NCI-H774 (cell line): ENCODE measurements at places on chromosomes 7 and 10.

DNA sequence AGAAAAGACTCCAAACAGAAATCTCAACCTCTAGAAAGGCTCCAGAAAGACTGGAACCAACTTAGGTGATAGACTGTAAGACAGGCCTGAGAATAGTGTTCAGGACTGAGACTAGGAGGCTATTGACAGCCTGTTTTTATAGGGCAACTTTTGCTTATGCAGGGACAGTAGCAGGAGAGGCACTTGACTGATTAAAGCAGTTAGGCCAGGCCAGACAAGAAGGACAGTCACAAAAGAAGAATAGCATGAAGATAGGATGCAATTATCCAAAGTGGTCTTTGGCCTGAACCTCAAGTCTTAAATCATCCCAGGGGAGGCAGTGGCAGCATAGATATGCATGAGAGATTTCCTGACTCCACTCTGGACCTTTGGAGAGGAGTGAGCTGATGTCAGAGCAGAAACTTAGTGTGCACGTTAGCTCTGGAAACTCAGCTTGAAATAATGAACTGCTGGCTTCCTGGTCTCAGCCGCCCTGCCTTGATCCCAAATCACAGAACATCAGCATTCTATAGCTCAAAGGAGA is 290.6 kb downstream of the SORCS3 start:
- no peak for DNase-seq

- DNase-seq, result no peak
These were observed 83.6 kb downstream of the NAMPT start for GRCh38 chr7:106201164-106201563.

GRCh38 chr10:49689882-49690510 is 10.5 kb downstream of the C10orf53 start:
- no peak for DNase-seq

DNA sequence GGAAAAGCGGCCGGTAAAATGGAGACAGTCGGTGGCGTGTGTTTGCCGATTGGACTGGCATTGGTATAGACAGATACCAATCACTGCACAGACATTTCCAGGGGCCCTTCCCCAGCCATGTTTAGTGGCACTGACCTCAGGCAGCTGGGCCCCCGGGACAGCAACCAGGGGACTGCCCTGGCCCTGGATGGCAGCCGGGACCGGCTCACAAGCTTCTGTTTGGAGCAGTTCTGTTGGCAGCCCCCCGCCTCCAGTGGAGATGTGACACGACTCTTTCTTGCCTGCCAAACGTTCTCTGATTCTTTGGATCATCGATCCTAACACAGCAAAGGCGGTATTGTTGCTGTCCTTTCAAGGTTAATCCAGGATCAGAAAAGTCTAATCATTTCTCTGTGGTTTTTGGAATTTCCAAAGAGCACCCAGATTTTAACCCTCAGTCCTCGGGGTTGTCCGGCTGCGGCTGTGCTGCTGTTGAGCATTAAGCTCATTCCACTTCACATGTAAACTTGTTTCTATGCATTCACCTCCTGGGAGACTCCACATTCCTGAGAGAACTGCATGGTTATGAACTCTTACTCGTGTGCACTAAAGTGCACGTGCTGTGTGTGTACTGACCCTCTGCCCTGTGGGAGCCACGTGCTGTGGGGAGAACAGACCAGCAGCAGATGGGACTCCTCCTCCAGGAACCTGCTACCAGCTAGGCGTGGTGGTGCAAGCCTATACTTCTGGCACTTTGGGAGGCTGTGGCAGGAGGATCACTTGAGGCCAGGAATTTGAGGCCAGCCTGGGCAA is 46.0 kb downstream of the FOXK1 start:
- no peak for DNase-seq

DNA sequence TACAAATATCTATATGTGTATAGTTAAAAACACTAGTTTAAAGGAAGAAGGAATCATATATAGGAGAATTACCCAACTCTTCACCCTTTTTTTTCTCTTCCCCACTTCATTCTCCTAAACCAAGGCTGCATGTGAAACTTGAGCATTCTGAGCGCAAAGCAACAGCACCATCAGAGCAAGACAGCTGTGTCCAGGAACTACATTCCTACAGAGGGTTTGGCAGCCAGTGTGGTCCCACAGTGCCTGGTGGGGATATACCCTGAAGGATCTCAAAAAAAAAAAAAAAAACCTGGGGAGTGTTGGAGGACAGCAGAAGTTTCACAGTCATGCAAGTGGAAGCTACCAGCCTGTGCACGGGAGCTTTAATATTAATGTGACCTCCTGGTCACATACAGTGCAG is 310.4 kb downstream of the CTNNA3 start:
- no peak for DNase-seq
